ENCODE measurements at places on chromosomes 1 and 21.

DNA sequence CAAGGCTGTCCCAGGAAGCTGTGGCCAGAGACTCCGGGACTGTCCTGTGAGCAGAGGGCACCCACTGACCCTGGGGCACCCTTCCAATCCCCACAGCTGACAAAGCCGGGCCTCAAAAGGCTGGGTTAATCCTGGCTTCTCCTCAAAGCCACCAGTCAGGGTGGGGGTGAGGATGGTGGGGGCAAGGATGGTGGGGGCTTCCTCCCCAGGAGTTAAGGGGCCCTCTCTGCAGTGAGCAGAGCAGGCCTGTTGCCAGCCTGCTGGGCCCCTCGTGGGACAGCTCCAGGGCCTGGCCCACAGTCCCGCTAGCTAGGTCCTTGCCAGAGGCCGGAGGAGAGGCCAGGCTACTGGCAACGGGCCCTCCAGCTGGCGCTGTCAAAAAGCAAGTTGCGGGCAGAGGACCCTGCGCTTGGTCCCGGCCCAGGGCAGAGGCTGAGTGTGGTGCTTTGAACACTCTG lies 37.9 kb upstream of the CCDC27 start:
- no peak for DNase-seq

DNA sequence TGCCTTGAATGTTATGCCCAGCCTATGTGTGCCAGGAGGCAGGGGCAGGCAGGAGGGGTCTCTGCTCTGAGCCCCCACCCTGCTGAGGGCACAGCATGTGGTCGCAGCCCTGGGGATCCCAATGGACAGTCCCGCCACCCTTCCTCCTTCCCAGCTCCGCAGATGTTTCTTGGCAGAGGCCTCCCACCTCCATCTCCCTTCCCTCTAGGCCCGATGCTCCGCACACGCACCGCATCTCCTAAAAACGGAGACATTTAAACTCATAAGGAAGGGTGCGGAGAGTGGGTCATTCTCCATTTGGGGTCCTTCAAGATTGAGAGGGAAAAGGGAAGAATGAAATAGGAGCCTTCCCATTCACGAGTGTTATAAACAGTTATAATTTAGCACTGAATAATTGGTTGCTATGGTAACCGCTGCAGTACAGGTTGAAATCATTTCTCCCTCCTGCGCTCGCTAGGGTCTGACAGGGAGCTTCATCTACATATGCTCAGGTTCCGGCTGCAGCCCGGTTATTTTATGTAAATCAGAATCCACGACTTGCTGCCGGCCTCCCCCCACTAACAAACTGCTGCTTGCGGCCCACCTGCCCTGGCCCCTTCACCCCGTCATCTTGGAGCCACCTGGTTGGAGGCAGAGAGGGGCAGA lies 16.0 kb downstream of the CHD5 start:
- DNase-seq: no peak

DNA sequence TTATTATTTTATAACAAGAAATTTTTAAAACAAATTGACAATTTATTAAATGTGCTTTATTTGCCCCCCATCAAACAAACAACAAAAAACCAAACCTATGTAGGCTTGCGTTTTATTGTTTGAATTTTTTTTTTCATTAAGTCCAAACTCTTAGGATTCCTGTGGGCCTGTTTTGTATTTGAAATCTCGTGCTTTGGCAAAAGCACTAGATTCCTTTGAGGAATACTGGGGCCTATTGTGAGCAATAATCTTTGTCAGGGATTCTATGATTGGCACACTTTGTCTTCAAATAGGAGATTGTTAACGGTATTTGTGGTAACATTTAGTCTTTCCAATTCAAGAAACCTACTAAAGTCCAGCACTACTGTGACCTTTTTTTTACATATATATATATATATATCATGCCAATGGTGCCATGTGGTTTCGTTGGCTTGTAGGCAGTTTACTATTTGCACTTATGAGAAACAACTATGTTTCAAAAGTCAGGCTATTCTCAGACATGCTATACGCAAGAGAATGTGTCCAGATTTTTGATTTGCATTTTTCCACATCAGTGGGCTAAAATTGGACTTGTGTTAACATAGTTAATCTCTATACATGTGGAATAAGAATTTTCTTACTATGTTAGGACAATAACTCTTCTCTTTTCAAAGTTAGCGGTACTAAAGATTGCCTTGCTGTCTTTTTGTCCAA lies 70.4 kb upstream of the GREM2 start:
- DNase-seq: no peak

- no peak for DNase-seq
These were observed 185.6 kb upstream of the NRIP1 start for GRCh38 chr21:15250384-15250783.

DNA sequence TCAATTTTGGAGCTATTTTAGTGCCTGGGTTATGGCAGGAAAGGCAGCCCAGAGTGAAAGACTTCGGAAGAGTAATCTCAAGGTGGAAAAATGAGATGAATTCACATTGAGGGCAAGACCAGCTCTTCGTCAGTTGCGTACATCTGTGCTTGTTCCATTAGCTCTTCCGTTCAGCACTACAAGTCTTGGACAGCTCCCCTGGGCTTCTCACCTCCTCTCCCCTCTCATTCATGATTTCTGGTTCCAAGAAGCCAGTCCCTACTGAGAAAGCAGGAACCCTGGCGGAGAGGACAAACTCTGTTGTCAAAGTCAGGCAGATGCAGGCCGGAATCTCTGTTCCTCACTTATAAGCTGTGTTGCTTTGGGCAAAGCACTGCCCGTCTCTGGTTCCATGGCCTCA lies 76.5 kb downstream of the ACTL8 start:
- DNase-seq: no peak

- no peak for DNase-seq
These were observed 67.6 kb downstream of the CASZ1 start for GRCh38 chr1:10728595-10729410.

DNA sequence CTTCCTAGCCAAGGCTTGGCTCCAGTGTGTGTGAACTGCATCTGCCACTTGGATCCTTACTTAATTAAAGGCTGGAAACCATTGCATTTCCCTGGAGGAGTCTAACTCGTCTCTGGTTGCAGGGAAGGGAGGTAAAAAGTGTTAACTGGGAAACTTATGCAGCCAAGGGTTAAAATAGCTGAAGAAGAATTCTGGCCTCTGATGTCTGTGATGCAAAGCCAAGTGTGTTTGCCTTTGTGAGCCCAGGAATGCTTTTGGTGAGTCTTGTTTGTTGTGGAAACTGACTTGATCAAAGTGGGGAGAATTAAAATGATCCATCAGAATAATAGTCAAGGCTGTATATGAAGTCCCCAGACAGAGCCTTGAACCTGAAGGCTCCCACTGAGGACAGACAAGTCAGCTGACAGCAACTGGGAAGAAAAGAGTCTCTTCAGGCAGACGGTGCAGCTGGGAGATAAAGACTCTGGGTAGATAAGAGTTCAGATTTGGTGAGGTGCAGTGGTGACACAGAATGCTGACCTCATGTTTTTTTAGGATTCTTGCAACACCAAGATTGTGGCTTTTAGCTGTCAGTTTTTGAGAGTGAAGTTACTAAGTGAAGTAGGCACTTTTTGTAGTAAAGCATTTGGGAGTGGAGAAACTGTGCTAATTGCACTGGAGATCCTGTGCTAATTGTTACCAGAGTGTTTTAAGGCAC lies 59.5 kb upstream of the WLS start:
- DNase-seq: no peak
